ENCODE measurements at places on chromosomes 16 and 17.

GRCh38 chr17:52233632-52234031 is 75.1 kb upstream of the CA10 start:
- no peak for DNase-seq

- DNase-seq = no peak
Observed at GRCh38 chr16:86375851-86376250, 134.5 kb upstream of the FOXF1 start.

GRCh38 chr16:27403601-27403992 is 1.6 kb downstream of the IL21R start:
- no peak for DNase-seq

DNA sequence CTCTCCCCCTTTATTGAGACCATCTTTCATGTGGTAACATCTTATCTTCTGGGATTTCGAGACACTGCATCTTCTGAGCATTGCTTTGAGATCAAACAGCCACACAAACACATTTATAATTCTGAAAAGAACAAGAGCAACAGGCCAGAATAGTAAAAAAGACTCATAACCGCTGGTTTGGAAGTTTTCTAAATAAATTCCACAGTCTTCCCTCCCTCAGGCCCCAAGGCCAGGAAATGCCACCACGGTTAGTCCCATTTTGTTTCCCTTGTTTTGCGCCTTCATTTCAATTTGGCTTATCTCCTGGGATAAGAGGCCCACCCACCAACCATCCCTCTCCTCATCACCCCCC is 25.3 kb downstream of the LITAF start:
- no peak for DNase-seq

DNA sequence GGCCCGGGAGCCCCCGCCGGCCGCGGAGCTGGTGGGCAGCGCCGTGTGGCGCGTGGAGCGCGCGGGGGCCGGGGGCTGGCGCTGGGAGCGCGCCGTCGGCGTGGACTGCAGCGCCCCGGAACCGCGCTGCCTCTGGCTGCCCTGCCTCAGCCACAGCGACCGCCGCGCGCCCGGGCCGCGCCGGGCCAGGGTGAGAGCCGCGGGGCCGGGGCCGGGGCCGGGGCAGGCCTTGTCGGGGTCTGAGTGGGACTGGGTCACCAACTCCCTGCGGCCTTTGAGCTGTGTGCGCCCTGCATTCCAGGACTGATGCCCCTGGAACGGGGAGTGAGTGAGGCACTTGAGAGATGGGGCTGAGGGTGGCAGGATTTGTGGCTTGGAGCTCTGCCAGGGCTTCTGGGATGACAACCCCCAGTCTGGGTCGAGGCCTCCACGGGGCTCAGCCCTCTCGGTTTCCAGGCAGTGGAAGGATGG is 25.7 kb downstream of the ARHGAP23 start:
- no peak for DNase-seq

GRCh38 chr16:55846598-55847346 is 13.9 kb upstream of the CES1 start:
- DNase-seq = no peak

DNA sequence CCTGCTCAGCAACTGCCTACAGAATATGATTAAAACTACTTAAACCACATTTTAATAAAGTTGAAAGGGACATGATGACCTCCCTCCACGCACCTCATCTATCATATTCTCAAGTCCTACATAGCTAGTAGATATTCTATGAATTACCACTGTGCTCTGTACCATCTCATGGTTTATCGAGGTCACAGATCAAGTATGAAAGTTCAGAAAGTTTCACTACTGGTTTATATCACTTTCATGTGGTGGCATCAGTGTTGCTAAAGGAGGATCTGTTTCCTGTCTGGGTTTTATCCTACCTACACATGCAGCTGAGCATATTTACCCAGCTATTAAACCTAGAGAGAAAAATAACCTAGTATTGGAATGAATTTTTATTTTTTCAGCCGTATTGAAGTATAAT is 214.9 kb upstream of the MON1B start:
- DNase-seq = no peak

DNA sequence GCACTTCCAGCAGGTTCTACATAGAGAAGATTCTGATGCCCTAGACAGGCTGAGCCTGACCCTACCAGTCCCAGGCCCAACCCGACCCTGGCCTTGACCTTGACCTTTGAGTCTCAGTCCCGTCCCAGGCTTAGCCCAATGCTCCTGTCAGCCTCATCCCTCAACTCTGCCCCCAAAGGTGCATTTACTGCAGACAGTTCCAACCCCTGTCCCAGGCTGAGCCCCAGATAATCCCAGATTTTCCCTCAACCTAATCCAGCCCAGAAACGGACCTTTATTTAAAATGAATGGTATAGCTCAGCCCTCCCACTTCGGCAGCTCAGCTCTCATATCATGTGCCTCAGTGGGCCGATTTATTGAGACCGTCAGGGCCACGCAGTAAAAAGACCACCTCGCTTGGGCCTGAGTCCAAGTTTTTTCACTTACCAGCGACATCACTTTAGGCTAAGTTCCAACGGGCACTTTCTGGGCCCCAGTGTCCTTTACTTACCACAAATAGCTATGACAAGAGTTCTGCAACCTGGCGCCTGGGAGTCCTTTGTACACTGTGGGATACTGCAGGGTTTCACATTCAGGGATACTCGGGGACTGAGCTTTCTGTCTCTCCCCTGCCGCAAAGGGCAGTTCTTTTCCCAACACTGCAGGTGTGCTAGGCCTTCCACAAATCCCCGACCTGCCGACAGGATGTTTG is 89.5 kb downstream of the WSCD1 start:
- no peak for DNase-seq

DNA sequence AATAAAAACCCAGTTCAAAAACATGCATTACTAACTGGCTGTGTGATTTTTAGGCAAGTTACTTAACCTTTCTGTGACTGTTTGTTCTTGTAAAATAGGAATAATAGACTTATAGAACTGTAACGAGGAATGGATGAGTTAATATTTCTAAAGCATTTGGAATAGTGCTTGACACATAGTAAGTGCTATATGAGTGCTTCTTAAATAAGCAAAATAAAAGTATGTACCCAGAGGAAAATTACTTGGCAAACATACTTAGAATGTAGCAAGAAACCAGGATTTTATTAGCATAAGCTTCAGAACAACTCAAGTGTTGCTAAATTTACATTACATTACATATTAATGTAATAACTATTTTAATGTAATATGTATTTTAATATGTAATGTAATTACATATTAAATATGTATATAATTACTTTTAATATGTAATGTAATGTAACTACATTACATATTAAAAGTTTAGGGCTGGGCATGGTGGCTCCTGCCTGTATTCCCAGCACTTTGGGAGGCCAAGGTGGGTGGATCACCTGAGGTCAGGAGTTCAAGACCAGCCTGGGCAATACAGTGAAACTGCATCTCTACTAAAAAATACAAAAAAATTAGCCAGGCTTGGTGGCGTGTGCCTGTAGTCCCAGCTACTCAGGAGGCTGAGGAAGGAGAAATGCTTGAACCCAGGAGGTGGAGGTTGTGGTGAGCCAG is 14.2 kb downstream of the NFAT5 start:
- DNase-seq = no peak

- DNase-seq = peak; percentile 24
Observed at GRCh38 chr17:78168903-78169793, 767 bp downstream of the SYNGR2 start.

DNA sequence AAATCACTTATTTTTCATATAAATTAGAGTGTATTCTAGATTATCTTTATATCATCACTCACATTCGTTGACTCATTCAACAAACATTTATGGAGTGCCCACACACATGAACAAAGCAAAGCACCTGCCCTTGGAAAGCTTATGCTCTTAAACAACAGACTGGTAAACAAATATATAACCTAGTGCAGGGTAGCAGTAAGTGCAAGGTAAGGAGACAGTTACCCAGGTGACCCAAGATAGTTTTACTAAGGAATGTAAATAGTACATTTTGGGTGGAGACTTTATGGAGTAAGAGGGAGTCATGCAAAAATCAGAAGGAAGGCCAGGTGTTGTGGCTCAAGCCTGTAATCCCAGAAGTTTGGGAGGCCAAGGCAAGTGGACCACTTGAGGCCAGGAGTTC is 40.4 kb upstream of the HELZ start:
- no peak for DNase-seq

GRCh38 chr16:6019490-6019991 is 921.9 kb upstream of the EEF2KMT start:
- DNase-seq = no peak

DNA sequence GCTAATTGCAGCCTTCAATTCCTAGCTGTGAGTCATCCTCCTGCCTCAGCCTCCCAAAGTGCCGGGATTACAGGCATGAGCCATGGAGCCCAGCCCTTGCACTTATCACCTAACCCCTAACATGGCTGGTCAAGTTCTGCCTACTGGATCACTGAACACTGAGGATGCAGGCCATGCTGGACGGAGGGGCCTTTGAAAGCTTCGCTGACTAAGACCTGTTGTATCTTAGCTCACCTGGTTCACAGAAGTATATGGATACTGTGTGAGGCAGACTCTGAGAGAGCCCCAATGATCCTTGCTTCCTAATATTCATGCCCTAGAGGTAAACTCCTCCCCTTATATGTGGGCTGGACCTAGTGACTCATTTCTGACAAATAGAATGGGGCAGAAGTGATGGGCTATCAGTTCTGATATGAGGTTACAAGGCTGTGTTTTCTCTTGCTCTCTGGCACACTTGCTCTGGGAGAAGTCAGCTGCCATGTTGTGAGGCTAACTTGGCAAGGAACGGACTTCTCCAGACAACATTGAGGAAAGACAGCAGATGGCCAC is 11.7 kb upstream of the TMIGD1 start:
- DNase-seq = no peak

DNA sequence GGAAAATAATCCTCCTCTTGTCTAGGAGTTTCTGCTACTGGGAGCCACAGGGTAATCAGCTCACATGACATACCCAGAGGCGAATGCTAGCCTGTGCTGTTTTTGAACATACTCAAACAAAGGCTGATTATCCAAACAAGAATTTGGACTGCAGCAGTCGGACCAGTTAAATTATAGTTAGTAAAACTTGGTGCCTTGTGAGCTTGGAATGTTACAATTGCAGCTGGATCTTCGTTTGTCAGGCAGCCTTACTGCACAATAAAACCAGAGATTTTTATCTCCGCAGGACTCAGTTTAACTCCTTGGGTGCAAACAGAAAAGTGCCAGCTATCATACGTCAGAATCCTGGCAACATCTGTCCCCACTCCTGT is 163.8 kb upstream of the TBX2 start:
- DNase-seq = no peak

- DNase-seq = peak; percentile 24
Observed at GRCh38 chr17:43994272-43995149, 9.9 kb upstream of the NAGS start.

Data from amniotic stem cell (primary cell).